Left cardiac atrium (tissue), 4 donors: ENCODE measurements at places on chromosomes 6 and 20. TPM values are rescaled to one million over a fixed set of nuclear protein-coding genes. Genes with fewer than 3 reads are reported as not detected.

Gene AKAP12
- total RNA-seq, result 60.1 TPM

Gene CCND3
- total RNA-seq, result 60.1 TPM

Gene WTAP
- total RNA-seq, result 57.4 TPM

Gene TPX2
- total RNA-seq, result 2.0 TPM

Gene SMPDL3A
- total RNA-seq, result 6.0 TPM

Gene TMEM14A
- 13.3 TPM for total RNA-seq

DNA sequence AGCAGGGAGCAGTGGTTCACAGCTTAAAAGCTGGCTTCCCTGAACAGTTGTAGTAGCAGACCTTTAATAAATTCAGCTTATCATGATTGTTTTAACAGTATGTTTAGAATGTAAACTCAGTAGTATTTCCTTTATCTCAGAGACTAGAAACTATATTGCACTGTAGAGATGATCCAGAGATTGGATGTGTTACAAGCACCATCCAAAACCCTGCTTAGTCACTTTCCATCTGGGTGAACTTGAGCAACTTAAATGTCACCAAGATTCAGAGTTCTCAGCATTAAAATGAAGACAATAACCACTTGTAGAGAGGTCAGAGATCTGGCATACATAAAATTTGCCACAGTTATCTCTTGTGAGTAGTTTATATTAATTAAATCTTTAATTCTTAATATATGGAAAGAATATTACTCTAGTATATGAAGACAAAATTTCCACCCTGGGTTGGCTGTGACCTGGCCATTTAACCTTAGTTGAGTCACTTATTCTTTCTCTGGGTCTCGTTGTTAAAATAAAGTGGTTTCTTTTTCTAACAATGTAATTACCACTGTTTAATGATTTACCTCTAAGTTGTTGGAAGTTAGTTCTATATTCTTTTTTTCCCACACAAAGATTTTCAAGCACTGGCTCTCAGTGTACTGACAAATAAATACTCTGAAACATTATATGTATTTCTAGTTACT, 239.2 kb upstream of the FKBP1C start:
- DNase-seq, result no peak

DNA sequence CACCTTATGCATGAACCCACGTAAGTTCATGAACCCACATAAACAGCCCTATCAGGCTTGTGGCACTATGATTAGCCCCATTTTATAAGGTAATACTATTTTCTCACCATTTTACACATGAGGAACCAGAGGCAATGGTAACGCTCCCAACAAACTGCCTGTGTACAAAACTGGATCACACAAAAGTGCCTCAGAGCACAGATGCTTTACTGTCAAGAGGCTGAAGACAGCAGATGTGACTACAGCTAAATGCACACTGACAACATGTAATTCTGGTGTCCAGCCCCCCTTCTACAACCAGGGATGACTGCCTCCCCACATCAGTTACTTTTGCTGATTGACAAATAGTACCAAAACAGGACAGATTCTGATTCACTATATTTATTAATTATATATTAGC, 69.6 kb downstream of the GMDS start:
- no peak for DNase-seq
